Uterus (tissue), 4 donors: ENCODE measurements at places on chromosomes 3 and 15.

DNA sequence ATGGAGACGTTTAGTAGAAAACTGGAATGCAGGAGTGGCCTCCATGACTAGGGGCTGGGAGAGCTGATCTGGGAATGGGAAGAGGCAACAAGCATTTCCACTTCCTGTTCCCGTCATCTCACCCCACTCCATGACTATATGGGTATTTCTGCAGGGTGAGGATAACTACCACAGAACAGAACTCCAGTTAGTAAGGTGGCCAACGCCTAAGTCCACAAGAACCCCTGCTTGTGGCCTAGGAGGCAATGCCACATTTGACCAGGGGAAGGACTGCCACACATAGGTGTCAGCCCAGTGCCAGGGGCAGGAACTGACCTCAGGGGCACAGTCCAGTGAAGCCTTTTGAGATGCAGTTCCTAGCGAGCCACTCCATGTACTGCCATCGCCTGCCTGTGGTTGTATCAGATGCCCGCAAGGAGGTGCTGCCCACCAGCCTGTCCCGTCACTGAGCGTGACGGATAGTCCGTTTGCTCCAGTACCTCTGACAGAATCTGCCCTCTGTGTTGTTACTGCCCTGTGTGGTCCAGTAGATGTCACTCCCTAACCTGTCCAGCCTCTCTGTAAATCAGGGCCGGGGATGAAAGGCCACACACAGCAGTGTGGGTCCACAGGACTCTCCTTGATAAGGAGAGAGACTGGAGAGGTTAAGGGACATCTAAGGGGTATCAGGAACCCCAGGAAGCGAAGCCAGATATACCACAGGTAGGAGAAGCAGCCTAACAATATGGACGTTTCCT is 3.5 kb upstream of the MTFMT start:
- DNase-seq, result peak; percentile 65

GRCh38 chr3:47854720-47855455 is 52.0 kb downstream of the DHX30 start:
- no peak for DNase-seq

GRCh38 chr3:190172751-190173150 is 52.1 kb upstream of the P3H2 start:
- DNase-seq, result no peak

DNA sequence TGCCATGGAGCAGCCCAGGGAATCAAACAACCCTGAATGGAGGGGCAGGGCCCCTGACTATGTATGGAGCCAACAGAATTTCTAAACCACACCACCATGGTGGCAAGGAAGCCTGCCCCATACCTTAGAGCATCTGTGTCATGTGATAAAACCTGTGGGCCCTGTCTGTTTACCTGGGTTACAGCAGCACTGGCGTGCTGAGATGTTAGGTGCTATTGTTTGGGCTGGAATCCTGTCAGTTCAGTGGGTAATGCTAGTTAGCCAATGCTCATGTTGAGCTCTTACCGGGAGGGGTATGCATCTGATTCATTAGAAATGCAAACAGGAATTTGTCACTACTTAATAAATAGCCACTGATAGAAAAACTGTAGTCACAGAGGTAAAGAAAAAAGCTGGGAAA is 63.5 kb upstream of the ETV5 start:
- no peak for DNase-seq

DNA sequence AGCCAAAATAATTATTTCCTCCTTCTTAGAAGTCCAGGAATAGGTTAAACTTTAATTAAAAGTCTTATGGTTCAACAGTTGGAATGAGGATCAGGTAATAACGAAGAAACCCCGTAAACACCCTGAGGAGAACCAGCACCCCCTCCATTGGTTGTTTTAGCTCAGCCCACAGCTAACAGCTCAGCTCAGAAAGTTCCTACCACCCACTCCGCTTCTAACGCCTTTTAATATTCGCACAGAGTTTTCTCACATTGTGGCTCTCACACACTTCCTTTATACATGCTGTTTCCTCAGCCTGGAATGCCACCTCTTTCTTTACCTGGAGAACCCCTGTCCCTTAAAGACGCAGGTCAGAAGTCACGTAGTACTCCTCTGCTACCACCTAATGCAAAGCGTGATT is 17.0 kb downstream of the CX3CR1 start:
- DNase-seq, result no peak

GRCh38 chr3:133466531-133467386 is 66.9 kb downstream of the BFSP2 start:
- DNase-seq, result no peak

DNA sequence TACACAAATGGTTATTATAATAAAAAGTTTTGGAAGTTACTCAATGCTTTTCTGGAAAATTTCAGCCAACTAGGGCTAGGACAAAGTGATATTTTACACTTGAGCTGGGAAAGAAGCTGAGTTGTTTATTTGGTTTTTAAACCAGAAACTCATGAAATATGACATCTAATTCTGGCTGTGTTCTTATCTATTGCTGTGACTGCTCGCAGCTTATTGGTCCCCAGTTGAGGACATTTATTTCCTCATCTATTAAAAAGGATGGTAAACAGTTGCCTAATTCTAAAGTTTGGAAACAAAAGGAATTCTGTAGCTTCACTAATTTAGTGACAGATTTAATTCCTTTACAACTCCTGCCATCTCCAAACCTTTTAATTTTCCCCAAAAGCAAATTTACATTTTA is 487.6 kb upstream of the IL12A start:
- no peak for DNase-seq

DNA sequence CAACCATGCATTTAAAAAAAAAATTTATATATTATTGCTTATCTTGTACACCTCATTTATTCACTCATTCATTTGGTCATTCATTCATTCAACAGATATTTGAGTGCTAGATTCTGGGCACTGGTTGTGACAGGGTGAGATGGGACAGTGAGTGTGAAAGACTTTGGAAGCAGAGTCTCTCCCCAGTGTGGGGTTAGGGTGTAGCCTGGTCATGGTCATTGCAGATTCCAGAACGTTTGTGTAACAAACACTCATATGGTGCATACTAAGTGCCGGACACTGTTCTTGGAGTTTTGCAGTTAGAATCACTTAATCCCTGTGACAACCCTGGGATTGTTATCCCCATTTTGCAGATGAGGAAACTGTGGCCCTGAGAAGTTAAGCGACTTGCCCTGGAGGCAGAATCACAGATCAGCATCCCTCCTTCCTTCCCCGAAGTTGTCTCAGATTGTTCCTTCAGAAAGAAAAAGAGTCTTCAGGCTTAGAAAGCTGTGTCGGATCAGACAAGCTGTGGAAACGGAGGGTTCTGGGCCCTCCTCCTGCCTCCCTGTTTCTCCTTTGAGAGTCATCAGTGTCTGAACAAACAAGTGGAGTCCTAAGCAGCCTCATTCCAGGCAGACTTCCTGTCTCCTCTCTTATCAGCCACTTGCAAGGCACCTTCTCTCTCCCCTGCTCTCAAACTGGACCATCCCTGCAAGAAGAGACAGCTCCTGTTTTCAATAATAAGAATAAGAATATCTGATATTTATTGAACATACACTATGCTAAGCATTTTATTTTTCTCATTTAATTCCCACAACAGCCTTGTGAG is 6.3 kb downstream of the LOXL1 start:
- DNase-seq, result no peak

- no peak for DNase-seq
Measured at GRCh38 chr3:45021524-45022297, 4.4 kb upstream of the CLEC3B start.

- no peak for DNase-seq
Measured at GRCh38 chr15:64038878-64039610, 7.2 kb downstream of the DAPK2 start.

- DNase-seq, result peak; percentile 70
Measured at GRCh38 chr15:68210821-68211655, 5.9 kb upstream of the CALML4 start.

DNA sequence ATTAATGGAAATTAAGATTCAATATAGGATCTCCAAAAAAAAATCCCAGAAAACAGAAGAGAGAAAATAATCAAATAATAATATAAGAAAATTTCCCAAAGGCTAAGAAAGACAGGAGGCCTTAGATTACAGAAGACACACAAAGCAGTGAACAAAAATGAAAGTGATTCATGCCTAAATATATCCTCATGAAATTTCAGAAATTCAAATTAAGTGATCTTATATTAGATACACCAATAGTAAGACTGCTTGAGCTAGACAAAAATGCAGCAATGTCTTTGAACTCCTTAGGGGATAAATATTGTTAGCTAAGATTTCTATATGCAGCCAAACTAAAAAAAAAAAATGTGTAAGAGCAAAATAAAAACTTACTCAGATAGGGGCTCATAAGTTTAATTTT is 44.6 kb upstream of the ARPP21 start:
- DNase-seq, result no peak

- no peak for DNase-seq
Measured at GRCh38 chr3:4429648-4430350, 37.3 kb downstream of the SUMF1 start.
